ENCODE measurements at places on chromosomes 12 and 14.

GRCh38 chr14:103460415-103460814 is 62.2 kb downstream of the CKB start:
- no peak for DNase-seq

DNA sequence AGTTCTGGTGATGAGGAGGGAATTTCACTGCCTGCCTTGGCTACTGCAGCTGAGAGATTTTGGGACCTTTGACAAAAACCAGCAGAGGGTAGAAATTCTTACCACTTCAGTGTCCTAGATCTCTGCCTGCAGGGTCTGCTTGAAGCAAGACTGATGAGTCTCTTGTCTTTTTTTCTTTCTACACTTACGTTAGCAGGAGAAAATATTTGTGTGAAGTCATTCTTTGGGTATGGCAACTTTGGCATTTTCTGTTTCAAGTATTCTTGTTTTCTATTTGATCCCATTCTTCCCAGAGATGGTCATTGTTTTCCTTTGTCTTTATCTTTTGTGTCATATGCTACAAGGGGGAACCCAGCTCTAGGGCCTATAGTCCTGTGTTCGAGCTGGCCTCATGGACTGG is 65.6 kb upstream of the FERMT2 start:
- DNase-seq: peak; percentile 3

DNA sequence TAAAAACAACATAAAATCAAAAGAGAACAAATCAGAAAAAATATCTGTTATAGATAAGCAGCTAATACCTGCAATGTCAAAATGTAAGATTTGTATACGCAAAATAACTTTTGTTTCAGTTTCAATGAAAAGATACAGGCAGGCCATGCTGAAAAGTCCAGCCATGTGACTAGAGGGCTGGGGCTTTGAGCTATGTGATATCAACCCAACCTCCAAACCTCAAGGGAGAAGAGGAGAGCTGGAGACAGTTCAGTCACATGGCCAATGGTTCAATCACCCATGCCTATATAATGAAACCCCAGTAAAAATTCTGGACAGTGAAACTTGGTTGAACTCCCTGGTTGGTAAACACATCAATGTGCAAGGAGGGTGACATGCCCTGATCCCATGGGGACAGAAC is 5.3 kb downstream of the COX16 start:
- DNase-seq: no peak

GRCh38 chr14:52325126-52325525 is 11.0 kb downstream of the PTGER2 start:
- peak; percentile 57 for DNase-seq

GRCh38 chr12:13170892-13171490 is 25.5 kb upstream of the EMP1 start:
- peak; percentile 69 for DNase-seq

DNA sequence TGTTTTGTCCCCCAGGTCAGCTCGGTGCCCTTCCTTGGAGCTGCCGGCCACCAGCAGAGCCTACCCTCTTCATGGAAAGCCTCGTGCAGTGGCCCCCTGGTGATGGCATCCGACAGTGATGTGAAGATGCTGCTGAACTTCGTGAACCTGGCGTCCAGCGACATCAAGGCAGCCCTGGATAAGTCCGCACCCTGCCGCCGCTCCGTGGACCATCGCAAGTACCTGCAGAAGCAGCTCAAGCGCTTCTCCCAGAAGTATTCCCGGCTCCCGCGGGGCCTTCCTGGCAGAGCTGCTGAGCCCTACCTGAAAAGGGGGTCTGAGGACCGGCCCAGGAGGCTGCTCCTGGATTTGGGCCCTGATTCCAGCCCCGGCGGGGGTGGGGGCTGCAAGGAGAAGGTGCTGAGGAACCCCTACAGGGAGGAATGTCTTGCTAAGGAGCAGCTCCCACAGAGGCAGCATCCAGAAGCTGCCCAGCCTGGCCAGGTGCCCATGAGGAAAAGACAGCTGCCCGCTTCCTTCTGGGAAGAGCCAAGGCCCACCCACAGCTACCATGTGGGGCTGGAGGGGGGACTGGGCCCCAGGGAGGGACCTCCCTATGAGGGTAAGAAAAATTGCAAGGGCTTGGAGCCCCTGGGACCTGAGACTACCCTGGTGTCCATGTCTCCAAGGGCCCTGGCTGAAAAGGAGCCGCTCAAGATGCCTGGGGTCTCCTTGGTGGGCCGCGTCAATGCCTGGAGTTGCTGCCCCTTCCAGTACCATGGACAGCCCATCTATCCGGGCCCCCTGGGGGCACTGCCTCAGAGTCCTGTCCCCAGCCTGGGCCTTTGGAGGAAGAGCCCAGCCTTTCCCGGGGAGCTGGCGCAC is 1.3 kb downstream of the FAM181A start:
- no peak for DNase-seq

- DNase-seq: no peak
These were observed 79.0 kb downstream of the CMAS start for GRCh38 chr12:22124987-22125386.

GRCh38 chr14:94051115-94051514 is 25.0 kb downstream of the OTUB2 start:
- DNase-seq: no peak

GRCh38 chr14:41663473-41663850 is 56.8 kb downstream of the LRFN5 start:
- DNase-seq: peak; percentile 62
